ENCODE measurements at places on chromosomes 6 and 20.

- DNase-seq: peak; percentile 29
Observed at GRCh38 chr6:35370124-35370741, 27.9 kb downstream of the PPARD start.

DNA sequence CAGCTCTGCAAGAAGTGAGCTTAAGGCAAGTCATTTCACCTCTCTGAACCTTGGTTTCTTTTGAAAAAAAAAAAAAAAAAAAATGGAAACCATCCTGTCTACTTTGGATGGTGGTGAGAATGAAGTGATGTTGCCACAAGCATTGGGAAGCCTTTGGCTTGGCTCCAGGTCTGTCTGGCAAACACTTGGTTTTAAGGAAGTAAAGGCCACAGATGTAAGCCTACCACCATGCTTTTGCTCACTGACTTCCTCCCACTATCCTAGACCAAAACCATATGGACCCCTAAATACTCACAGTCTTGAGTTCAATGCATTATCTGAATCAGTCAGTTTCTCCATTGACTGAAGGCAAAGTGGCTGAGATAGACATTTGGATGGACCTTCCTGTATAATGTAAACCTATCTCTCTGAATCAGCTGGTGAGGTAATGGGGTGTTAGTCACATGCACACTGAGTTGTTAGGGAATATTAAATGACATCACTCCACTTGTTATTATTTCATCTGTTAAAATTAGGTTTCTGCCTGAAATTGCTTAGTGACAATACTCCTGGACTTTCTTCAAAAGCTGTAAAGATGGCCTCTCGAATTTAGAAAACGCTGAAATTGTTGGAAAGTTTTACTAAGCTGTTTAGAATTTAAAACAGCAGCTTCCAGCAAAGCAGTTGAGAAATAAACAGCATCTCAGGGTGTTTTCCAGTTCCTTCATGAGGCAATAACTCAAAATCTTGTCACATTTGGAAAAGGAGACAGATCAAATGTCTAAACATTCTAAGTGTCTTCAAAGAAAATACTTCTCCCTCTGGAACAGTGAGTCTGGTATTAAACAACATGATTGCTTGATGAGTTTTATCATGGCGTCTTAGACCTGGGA is 833.5 kb downstream of the DHX35 start:
- DNase-seq: no peak

GRCh38 chr6:100335991-100336390 is 128.7 kb downstream of the SIM1 start:
- DNase-seq: no peak

GRCh38 chr20:20664795-20665589 is 47.5 kb downstream of the RALGAPA2 start:
- no peak for DNase-seq

GRCh38 chr6:160085713-160086505 is 35.7 kb upstream of the SLC22A1 start:
- no peak for DNase-seq

GRCh38 chr6:81859884-81860283 is 107.4 kb upstream of the TENT5A start:
- DNase-seq: no peak

DNA sequence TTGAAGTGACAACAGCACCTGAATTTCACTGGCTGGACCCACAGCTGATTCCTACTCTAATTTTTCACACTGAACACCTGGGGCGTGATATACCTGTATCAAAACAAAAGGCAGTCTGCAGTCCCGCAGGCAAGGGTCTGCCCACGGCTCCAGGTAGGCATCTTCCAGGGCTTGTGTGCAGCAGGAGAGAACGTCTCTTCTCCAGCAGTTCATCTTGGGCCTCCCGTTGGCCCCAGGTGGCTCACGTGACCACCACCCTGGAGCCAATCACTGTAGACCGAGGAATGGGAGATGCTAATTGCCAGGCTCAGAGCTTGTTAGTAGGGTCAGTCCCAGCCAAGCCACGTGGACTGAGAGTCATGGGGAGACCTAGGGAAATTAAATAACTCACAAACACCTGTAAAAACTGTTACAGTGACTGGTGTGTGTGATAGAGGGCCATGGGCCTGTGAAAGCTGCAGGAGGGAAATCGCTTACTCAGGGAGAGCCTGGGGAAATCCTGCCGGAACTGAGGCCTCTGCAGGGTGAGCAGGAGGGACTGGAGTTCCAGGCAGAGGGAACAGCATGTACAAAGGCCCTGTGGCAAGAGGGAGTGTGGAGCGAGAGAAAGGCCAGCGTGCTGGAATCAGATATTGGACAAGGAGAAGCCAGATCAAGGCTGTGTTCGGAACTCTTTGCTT is 83.4 kb downstream of the EYA2 start:
- no peak for DNase-seq

DNA sequence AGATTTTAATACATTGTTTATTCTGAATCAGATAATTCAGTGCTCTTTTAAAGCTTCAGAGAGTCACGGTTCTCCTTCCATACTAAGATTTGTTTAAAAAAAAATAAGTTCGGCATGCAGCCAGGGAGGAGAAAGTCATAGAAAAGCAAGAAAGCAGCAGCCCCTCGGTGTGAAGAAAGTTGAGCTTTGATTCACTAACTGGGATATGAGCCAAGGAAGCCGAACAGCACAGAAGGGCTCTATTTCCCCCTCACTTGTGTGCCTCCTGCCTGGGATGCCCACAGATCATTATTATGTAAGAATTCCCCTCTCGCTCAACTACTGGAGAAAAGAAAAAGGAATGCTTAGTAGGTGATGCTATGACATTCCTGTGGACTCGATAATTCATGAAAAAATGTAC is 69.3 kb upstream of the SYNJ2 start:
- no peak for DNase-seq

GRCh38 chr6:3929281-3929798 is 80.2 kb downstream of the FAM50B start:
- no peak for DNase-seq

GRCh38 chr6:43488667-43489276 is 11.4 kb downstream of the TJAP1 start:
- no peak for DNase-seq

GRCh38 chr20:57573894-57574293 is 13.0 kb downstream of the PCK1 start:
- no peak for DNase-seq

DNA sequence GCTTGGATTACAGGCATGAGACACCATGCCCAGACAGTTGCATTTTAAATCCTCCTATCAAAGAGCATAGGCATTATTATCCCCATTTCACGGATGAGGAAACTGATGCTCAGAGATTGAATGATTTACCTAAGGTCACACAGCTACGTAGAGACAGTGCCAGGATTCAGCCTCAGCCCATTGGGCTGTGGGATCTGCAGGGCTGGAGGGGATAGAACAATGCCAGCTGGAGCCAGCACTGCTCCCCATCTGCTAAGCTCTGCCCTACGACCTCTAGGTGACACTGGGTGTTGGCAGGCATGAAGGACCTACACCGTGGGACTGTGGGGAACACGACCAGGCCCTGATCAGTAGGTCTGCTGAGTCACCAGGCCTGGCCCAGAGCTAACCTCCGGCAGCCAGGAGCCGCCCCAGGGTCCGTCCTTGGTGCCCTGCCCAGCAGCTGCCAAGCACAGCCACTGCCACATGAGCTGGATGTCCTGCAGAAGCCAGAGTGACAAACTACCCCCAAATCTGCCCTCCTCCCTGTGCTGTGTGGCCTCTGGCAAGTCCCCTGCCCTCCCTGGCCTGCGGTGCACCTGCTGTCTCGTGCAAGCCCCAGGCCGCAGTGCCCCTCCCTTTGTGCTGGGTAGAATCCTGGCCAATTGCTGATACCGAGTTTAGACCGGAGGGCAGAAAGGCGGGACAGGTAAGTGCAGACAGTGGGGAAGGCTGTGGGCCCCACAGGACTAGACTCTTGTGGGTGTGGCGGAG is 47.6 kb upstream of the PTGIS start:
- no peak for DNase-seq

DNA sequence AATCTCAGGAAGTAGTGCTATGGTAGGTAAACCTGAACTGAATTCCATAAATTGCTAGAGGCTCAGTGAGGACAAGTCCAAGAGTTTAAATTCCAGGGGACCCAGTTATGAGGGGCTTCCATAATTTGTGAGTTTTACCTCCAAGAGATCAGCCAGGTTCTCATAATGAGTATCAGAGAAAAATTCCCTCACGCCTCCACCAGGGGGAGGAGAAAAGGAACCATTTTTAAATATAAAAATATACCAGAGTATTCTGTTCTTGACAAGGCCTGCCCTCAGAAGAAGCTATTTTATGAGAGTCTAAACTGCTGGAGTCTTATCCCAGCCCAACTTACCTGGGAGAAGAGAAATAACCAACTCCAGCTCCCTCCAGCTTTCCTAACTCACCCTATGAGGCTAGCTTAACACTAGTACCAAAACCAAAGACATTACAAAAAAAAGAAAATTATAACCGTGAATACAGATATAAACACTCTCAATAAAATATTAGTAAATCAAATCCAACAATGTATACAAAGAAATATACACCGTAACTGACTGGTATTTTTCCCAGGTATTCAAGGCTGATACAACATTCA is 158.7 kb downstream of the TFAP2A start:
- no peak for DNase-seq

DNA sequence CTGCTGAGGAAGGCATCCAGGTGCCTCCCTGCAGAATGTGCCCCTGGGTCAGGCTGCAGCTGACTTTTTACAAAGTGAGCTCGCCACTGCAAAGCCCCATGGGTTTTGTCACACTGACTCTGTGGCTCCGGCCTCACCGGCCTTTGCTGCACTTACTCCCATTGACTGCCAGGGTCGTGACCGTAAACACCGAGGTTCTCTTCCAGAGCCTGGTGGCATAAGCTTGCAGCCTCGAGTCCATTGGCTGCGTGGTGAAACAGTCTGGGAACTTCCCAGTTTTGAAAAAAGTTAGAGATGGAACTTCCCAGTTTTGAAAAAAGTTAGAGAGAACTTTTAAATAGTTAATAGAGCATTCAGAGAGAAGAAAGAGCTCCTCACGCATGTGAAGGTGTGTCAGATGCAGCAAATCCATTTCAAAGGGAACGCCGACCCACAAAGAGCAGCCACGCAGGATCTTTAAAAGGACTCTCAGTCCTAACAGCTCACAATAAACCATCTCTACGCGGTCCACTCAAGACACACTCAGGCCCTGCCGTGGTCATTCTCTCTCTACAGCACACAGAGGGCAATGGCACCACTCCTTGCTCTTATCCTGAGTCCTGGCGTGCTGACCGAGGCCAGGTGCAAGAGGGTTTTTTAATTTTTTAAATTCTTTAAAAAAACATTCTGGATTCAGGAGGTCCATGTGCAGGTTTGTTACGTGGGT is 12.8 kb downstream of the RAMACL start:
- no peak for DNase-seq

DNA sequence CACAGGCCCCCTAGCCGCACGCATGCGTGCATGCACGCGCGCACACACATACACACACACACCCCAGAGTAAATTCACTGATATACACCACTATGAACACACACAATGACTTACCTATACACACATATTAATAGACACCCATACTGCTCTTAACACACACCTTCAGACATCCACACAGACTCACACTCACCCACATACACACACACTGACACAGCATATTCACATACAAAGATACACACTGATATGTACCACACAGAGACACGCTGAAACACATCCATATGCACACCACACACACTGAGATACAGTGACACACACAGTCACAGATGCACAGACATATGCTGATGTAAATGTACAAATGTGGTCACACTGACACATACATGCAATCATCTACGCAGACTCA is 5.6 kb downstream of the SGK2 start:
- DNase-seq: no peak

GRCh38 chr6:25629198-25629576 is 22.8 kb upstream of the SCGN start:
- DNase-seq: no peak

DNA sequence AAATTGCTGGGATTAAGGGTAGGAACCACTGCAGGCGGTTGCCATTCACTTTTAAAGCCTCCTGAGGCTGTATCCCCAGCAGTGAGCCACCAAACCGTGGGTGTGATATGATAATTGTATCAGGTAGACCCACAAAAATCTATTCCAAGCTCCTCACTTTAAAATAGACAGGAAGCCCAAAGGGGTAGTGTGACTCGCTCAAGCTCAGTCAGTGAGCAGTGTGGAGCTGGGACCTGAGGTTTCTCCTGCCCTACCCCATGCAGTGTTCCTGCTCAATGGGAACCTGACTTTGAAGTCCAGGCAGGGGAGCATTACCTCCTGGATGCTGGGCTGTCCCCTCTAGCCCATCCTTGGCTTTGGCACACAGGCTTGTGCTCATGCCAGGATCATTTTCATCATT is 14.9 kb upstream of the MAPRE1 start:
- DNase-seq: no peak

- DNase-seq: no peak
Observed at GRCh38 chr6:135939208-135939591, 87.7 kb downstream of the PDE7B start.

- no peak for DNase-seq
Observed at GRCh38 chr6:169909113-169909512, 157.7 kb downstream of the ERMARD start.

GRCh38 chr6:167467793-167468431 is 143.0 kb downstream of the TTLL2 start:
- no peak for DNase-seq

GRCh38 chr6:7197747-7198146 is 90.0 kb downstream of the RREB1 start:
- DNase-seq: no peak

- no peak for DNase-seq
Observed at GRCh38 chr20:19996917-19997316, 20.2 kb upstream of the NAA20 start.

DNA sequence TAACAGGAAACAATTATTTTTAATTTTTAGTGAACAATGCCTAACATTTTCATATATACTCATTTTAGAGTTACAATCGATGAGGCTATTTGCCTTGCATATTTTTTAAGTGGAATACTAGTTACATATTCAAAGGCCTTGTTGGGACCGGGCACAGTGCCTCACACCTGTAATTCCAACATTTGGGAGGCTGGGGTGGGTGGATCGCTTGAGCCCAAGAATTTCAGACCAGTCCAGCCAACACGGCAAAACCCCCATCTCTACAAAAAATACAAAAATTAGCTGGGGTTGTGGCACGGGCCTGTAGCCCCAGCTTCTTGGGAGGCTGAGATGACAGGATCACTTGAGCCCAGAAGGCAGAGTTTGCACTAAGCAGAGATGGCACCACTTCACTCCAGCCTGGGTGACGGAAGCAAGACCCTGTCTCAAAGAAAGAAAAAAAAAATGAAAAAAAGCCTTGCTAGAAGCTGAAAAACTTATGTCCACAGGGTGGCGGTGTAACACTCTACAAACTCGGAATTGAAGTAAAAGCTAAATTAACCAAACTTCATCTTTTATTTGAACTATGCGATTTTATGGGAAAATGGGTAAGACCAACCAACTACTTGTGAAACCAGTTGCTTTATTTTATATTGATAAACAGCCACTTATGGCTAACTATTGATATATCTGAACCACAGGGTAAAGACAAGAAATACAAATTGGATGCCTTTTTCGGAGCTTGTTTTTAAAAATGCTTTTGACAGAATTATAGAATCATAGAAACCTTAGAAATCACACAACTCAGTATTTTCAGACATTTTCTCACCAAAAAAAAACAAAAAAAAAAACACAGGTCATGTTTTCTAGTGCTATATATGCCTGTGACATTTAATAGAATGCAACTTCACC is 24.1 kb upstream of the ROS1 start:
- DNase-seq: peak; percentile 23

- no peak for DNase-seq
Observed at GRCh38 chr6:42269974-42270510, 52.4 kb upstream of the MRPS10 start.

GRCh38 chr20:1333462-1334369 is 4.8 kb upstream of the SDCBP2 start:
- no peak for DNase-seq

All from stimulated activated naive CD4-positive, alpha-beta T cell treated with Interleukin-2 at 50 U/mL for 16 hours (primary cell).